ENCODE measurements at places on chromosomes 11 and 22.
A peak's percentile ranks its signal among the peaks of the same experiment; 100 is the strongest.

GRCh38 chr22:33829546-33830280, 90.6 kb downstream of the LARGE1 start:
- DNase-seq = peak; percentile 19

GRCh38 chr11:109902764-109903433, 190.3 kb upstream of the ZC3H12C start:
- no peak for DNase-seq

GRCh38 chr11:118430956-118431355, 5.3 kb upstream of the KMT2A start:
- no peak for DNase-seq

DNA sequence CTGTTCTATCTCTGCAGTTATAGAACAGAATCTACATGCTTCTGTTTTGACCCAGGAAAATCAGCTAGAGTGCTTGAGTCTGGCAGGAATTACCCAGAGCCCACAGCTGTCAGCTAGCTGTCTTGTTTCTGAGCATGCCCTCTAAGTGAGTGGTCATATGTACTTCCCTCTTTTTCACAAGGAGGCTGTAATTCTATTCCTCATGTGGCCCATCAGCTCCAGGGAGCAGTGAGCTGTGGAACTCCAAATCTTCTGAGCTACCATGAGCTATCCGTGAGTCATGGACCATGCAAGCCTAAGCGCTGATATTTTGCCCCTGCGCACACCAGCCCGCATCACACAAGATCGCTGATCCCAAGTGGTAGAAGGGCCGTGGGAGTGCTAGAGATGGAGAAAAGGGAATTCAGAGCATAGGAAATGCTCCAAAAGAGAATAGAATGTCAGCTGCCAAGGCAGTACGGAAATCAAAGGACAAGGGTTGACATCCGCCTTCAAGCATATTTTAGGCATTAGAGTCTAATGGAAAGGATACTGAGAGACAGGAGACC, 5.4 kb downstream of the FJX1 start:
- no peak for DNase-seq

- DNase-seq = no peak
Observed at GRCh38 chr11:68692115-68692514, 7.8 kb downstream of the GAL start.

DNA sequence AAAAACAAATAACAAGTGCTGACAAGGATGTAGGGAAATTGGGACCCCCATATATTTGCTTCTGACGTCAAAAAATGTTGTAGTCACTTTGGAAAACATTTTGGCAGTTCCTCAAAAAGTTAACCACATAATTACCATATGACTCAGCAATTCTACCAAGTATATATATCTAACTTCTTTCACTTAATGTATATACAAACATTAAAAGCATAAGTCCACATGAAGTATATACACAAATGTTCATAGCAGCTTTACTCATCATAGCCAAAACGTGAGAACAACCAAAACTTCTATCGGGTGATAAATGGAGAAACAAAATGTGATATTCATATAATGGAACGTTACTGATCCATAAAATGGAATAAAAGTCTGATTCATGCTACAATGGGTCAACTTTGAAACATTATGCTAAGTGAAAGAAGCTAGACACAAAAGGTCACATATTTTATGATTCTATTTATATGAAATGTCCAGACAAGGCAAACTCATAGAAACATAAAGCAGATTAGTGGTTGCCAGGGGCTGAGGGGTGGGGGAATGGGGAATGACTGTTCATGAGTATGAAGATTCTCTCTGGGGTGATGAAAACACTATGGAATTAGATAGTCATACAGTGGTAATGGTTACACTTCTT, 48.7 kb upstream of the TEAD1 start:
- DNase-seq = no peak

Measured in iPS-NIHi11 (cell line).